ENCODE measurements at places on chromosomes 16 and 17.

DNA sequence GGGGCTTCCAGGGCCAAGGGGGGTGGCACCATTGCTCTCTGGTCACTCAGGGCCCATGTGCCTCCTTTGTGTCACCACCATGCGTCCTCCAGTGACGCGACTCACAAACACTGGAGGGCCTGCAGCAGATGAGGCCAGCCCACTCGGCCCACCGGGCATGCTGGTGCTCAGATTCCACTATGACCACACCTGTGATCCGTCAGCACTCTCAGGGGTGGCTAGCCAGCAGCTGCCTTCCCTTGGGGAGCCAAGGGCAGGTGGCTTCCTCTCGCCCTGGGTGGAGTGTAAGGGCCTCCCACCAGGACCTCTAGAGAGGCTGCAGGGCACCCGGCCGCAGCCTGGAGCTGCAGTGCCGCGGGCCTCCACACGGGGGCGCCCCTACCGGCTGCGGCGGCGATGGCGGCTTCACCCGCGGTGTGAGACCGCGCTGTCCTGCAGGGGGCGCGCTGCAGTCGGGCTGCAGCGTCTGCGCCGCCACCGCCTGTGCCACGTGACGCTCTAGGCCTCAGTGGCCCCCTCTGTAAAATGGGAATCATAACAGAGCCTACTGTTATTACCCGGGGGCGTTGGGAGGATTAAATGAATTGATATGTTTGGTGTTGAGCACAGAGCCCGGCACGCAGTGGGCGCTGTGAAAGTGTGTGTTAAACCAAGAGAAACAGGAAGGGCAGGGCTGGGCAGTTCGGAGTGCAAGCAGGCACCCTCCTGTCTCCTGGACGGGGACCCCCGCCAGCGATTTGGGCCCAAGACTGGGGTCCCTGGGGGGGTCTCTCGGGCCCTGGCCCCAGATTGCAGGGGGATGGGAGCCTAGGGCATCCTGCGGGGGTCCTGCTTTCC is 192.4 kb upstream of the GSE1 start:
- no peak for DNase-seq

DNA sequence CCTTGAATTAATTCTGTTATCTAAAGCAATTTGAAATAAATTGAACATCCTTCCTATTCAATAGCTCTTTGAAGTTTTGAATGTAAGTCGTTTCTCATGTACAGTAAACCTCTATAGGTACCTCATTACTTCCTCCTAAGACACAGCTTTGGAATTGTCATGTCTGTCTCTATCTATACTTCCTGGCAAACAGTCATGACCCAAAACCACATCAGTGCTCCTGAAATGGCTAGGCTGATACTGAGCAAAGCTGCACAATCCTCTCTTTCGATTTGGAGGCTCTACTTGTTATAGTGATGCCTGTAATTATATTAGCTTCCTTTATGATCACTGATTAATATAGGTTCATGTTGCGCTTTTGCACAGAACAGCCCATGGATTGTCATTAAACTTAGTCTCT is 110.1 kb downstream of the ADAMTS18 start:
- DNase-seq, result no peak

DNA sequence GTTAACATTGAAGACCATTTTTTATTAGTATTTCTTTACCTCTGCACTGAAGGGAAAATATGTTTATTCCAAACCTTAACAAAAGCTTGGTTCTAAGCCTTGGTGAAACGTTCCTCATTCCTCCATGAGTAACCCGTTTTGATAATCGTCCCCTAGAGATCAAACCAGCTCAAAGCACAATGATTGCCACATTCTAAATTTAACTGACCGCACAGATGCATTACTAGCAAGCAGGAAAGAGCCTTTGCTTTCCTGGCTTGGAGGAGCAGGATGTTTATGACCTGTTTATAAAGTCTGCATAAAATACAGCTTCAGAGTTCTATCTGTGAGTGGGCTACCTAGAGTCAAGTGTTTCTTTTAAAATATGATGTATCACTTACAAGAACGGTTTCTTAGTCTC is 193.8 kb downstream of the TMEM114 start:
- DNase-seq, result no peak

- DNase-seq, result no peak
Observed at GRCh38 chr16:29903590-29903989, 3.3 kb downstream of the ASPHD1 start.

GRCh38 chr17:80786470-80786869 is 205.2 kb upstream of the CHMP6 start:
- no peak for DNase-seq

GRCh38 chr17:12048843-12049473 is 28.3 kb downstream of the MAP2K4 start:
- no peak for DNase-seq

- DNase-seq, result no peak
Observed at GRCh38 chr17:18066866-18067265, 20.9 kb upstream of the DRG2 start.

- DNase-seq, result peak; percentile 95
Observed at GRCh38 chr16:11667824-11668622, at the start of gene SNN. SNN (plus strand) TSS chr16:11668455; CDS start chr16:11676060, 7,605 bp downstream.

DNA sequence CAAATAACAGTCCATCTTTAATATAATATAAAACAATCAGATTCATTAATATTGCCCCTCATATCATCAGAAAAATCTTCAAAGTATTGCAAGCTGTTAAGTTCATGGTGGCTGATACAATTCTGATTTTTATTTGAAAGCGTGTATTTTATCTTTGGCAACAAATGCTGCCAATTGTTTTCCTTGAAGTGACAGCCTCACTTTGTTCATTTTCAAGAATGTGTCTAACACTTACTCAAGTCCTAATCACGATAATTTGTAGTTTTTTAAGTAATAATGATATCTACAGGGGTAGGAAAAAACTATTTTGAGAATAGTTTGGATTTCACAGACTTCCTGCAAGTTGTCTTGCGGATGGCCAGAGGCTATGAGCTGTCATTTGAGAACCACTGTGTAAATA is 75.8 kb downstream of the HS3ST3B1 start:
- no peak for DNase-seq

- DNase-seq, result peak; percentile 79
Observed at GRCh38 chr17:2034806-2035540, 5.0 kb downstream of the DPH1 start.

DNA sequence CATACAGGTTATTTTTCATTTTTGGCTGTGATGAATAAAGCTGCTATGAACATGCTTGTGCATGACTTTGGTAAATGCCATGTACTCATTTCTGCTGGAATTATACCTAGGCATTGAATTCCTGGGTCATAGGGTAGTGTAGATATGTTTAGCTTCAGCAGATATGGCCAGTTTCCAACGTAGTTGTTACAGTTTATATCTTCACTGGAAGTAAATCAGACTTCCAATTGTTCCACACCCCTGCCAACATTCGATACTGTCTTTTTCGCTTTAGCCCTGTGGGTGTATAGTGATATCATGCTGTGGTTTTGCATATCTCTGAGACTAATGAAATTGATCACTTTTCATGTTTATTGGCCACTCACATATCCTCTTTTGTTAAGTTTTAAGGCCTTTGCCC is 50.4 kb downstream of the ARHGAP27 start:
- no peak for DNase-seq

GRCh38 chr17:19418251-19418992 is 7.4 kb downstream of the RNF112 start:
- DNase-seq, result peak; percentile 36

DNA sequence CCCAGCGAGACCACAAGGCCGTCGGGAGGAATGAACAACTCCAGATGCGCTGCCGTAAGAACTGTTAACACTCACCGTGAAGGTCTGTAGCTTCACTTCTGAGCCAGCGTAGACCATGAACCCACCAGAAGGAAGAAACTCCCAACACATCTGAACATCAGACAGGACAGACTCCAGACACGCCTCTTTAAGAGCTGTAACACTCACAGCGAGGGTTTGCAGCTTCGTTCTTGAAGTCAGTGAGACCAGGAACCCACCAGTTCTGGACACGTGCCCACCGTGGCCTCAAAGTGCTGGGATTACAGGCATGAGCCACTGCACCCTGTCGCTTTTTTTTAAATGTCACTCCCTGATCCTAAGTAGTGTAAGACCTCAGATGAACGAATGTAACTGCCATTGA is 17.3 kb downstream of the KPNA2 start:
- no peak for DNase-seq

DNA sequence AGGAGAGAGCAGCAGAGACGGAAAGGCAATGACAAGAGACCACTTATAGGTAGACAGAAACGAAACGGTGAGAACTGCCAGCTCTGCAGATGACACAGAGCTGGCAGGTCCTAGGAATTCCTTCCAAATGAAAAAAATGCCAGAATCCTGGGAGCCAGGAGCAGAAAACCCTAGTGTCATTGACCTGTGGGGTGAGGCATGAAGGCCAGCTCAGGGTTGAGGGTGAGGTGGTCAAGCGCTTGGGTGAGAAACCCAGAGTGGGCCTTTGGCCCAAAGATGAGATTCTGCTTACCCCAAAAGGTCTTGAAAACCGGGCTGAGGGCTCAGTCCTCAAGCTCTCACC is 9.2 kb downstream of the HIC1 start:
- peak; percentile 11 for DNase-seq
